ENCODE measurements at places on chromosomes 3 and 15.

GRCh38 chr3:183555541-183556081, at the start of gene KLHL6:
KLHL6 (minus strand) TSS chr3:183555706; CDS start chr3:183555653, 53 bp downstream.
- peak; percentile 73 for DNase-seq
- H3K27me3 ChIP-seq = no peaks in the 10 kb centered on the region
- H3K27ac ChIP-seq = peak within 1 kb of the TSS; percentile 85
- H3K4me3 ChIP-seq = peak within 1 kb of the TSS; percentile 31

DNA sequence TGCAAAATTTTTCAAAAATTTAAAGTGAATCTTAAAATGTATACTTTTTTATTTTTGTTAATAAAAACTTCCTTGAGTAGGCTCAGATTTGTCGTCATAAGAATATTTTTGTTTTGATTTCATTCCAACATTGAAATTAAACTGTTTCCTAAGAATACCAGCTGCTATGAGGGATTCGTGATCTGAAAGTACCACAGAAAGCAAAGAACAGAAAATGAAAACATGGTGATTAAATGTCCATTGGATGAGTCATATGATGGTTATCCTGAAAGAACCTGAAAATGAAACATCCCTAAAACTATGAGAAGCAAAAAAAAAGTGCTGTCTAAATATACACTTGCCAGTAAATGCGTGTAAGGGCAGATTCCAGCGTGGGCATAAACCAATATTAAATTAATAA, 143.8 kb downstream of the GMNC start:
- no peaks in the 10 kb centered on the region for H3K27me3 ChIP-seq
- no peak overlapping the region for H3K4me3 ChIP-seq
- H3K4me1 ChIP-seq = no peaks in the 10 kb centered on the region
- DNase-seq = no peak
- H3K27ac ChIP-seq = no peak overlapping the region

GRCh38 chr3:22922317-22922716, 280.8 kb upstream of the UBE2E2 start:
- no peak for DNase-seq
- H3K27me3 ChIP-seq = no peaks in the 10 kb centered on the region
- no peaks in the 10 kb centered on the region for H3K36me3 ChIP-seq
- H3K4me1 ChIP-seq = no peaks in the 10 kb centered on the region
- no peak overlapping the region for H3K4me3 ChIP-seq

GRCh38 chr3:19165654-19166053, 17.3 kb downstream of the KCNH8 start:
- H3K36me3 ChIP-seq = no peaks in the 10 kb centered on the region
- DNase-seq = no peak
- H3K27me3 ChIP-seq = no peaks in the 10 kb centered on the region
- no peak overlapping the region for H3K4me3 ChIP-seq
- no peaks in the 10 kb centered on the region for H3K4me1 ChIP-seq

- DNase-seq = no peak
- H3K36me3 ChIP-seq = no peaks in the 10 kb centered on the region
- no peaks in the 10 kb centered on the region for H3K4me1 ChIP-seq
Observed at GRCh38 chr3:131047582-131047981, 20.9 kb downstream of the NEK11 start.

GRCh38 chr3:140292684-140293083, 357.7 kb downstream of the CLSTN2 start:
- H3K4me1 ChIP-seq = no peaks in the 10 kb centered on the region
- H3K27ac ChIP-seq = no peak overlapping the region
- no peak overlapping the region for H3K4me3 ChIP-seq
- H3K27me3 ChIP-seq = no peaks in the 10 kb centered on the region
- H3K36me3 ChIP-seq = no peaks in the 10 kb centered on the region

DNA sequence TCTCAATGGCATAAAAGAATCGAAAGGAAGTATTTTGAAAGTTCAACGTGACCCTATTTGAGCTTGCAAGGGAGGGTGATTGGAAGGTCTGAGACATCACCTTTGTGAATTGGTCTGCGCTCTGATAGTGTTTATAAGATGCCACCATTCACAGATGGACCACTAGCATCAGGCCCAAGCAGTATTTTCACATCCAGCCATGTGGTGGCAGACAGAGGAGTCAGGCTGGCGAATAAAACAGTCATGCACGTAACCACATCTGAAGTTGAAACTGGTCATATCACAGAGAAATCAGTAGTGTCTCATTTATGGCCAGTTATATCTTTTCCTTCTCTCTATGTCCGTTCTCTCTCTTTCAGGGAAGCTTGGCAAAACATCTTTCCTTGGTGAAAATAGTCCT, 170.1 kb upstream of the ONECUT1 start:
- no peak overlapping the region for H3K4me3 ChIP-seq
- no peaks in the 10 kb centered on the region for H3K27me3 ChIP-seq
- DNase-seq = no peak
- H3K27ac ChIP-seq = no peak overlapping the region
- no peaks in the 10 kb centered on the region for H3K36me3 ChIP-seq
- no peaks in the 10 kb centered on the region for H3K4me1 ChIP-seq

GRCh38 chr15:49926740-49927139, 192.3 kb downstream of the ATP8B4 start:
- H3K27me3 ChIP-seq = no peaks in the 10 kb centered on the region
- H3K4me1 ChIP-seq = no peaks in the 10 kb centered on the region
- DNase-seq = no peak
- no peak overlapping the region for H3K4me3 ChIP-seq
- H3K36me3 ChIP-seq = no peaks in the 10 kb centered on the region

DNA sequence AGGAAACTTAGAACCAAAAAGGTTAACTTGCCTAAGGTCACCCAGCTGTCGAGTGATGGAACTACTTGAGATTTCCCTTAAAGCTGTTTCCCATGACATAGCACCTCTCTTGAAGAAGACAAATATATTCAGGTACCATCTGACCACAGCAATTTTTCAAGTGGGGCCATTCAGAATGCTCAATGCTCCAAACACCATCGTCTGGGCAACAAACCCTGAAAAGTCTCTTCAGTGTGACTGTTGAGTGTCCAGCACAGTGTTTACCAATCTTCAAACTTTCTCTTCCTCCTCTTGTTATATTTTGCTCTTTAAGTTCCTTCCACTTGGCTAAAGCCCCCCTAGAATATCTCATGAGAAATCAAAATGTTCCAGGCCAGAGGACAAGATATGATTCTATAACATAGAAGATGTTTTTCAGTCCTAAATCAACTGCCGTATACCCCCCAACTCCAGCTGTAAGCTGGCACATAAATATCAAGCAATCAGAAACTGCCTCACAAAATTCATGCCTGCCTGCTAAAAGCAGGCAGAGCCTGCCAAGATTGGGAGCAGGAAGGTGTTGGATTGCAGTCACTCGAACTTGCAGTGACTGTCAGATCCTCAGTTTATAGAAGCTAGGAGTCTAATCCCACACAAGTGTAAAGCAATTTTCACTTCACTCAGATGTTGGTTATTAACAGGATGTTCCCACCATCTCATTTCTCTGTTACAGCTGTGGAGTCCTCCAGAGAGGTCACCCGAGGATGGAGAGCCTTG, 230.5 kb upstream of the MRPL3 start:
- H3K36me3 ChIP-seq = no peaks in the 10 kb centered on the region
- no peaks in the 10 kb centered on the region for H3K27me3 ChIP-seq
- no peaks in the 10 kb centered on the region for H3K4me1 ChIP-seq
- no peak overlapping the region for H3K4me3 ChIP-seq
